Ovary (tissue), 10 donors: ENCODE measurements at places on chromosomes 12 and 14.

DNA sequence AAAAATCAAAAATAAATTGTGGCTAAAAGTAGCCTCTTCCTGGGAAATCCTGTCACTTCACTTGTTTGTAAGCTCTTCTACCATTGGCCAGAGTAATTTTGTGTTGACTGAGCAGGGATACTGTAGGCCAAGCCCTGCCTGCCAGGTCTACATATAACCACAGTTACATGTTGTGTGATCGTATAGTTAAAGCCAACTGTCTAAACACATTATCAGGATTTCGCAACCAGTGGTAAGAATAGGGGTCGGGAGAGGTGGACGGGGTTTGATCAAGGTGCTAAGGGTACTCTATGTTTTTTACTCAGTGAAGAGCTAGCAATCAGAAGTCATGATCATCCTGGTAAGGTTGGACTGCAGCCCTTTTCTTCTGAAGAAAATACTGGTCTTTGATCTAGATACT, 13.4 kb downstream of the ANKRD13A start:
- no peak for DNase-seq

- no peak for DNase-seq
Measured at GRCh38 chr14:65852689-65853088, 440.2 kb downstream of the FUT8 start.

DNA sequence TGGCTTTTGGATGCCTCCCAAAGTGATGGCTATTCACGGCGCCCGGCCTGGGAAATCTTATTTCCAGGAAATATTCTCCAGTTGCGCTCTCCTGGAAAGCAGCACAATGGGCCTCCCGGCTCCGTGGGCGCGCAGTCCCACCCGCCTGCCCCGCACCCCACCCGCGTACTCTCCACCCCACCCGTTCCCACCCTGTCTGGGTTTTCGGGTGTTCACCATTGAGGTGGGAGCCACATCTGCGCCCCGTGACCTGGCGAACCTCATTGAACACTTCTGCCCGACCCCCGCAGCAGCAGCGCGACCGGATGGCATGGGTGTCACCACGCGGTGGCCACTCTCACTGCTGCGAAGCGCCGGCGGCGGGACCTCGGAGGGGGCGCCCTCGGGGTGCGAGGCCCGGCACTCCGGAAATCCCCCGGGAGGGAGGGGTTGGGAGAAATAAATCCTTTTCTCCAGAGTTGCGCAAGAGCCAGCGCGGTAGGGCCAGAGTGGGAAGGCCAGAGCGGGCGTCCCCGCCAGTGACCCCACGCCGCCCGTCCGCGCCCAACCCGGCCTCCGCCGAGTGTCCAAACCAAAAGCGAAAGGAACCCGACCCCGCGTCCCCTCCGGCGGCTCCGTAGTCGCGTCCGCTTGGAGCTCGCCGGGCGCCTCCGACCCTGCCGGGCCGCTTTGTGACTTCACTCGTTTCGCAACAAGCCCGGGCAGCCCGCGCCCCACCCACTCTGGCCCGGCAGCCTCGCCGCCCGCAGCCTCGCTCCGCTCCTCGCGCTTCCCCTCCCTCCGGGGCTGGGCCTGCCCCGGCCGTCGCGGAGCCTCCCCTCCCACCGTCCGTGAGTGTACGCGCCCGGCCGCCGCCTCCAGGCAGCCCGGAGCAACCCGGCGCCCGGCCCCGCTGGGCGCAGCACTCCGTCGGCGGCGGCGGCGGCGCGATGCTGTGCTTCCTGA, at the start of gene DRAM1:
TSS of gene DRAM1 (plus strand) at position 720 of the 945 bp plus-strand sequence. CDS start at position 930, 210 bp downstream.
- DNase-seq, result peak; percentile 93

DNA sequence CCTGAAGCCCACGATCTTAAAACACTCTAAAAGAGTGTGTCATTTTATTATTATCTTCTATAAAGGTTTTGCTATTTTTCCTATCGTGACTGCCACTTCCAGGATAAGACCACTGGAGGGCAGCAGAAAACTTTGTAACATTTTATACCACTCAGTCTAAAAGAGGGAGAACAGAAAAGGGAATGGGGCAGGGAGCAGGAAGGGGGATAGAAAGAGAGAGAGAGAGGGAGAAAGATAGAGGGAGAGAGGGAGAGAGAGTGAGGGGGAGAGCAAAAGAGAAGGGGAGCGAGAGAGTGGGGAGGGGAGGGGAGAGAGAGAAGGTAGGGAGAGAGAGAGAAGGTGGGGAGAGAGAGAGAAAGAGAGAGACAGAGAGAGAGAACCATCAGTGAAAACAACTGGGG, 2.0 kb upstream of the ART4 start:
- peak; percentile 34 for DNase-seq

DNA sequence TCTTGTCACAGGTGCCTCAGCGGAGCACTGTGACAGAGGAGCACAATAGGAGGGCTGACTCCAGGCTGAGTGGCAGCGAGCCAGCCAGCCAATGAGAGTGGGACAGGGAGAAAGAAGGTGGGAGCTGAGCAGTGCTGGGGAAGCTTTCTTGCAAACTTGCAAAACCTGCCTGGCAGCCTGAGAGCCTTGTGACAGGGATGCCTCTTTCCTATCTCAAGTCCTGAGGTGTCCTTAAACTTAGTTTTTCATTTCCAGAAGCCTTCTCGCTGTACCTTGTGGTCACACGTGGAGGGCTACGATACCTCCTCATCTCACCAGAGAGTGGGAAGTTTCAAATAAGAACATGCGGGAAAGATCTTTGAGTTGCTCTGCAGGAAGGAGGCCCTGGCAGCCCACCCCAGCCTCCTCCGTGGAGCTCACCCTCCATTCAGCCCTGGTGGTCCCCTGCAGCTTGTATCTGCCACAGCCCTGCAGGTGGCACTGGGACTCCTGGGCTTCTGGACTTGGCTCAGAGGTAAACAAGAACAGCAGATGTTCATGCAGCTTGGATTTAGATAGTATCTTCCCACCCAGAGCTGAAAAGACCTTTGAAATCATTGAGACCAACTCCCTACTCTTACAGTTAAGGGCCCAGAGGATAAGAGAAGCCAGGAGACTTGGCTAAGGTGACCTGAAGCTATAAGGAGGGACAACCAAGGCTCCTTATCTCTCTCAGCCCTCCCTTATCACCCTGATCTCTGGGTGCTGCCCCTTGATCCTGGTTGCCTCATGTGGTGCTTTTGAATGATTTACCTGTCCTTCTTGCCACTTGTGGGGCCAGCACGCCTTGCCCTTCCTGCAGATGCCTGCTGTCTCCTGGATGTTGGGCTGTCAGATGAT, 153.5 kb upstream of the MAX start:
- no peak for DNase-seq
